ENCODE measurements at places on chromosomes 16 and 17. TPM values are rescaled to one million over a fixed set of nuclear protein-coding genes. Genes with fewer than 3 reads are reported as not detected.

Gene SLC6A2
- 0.65 TPM for total RNA-seq

Gene MYOCD
- 8.5 TPM for total RNA-seq

Gene ZNF205
- 3.4 TPM for total RNA-seq

Gene CDK5R1
- total RNA-seq = 0.33 TPM

Gene CIAPIN1
- total RNA-seq = 18.5 TPM

Gene CHD9NB
- total RNA-seq = not detected

Gene CORO1A
- total RNA-seq = 72.6 TPM

Gene GP1BA
- total RNA-seq = not detected

Gene TP53TG3F
- total RNA-seq = not detected

Gene CUEDC1
- total RNA-seq = 20.7 TPM

Gene TAT
- total RNA-seq = 1.5 TPM

Gene CHP2
- total RNA-seq = not detected

Gene AHSP
- total RNA-seq = 4.7 TPM

Gene ZFHX3
- total RNA-seq = 35.2 TPM

Gene WDR90
- 6.7 TPM for total RNA-seq

Gene IRX5
- 6.8 TPM for total RNA-seq

Gene FOXJ1
- total RNA-seq = not detected

Gene NPIPA2
- total RNA-seq = not detected

Gene HS3ST3A1
- total RNA-seq = 1.3 TPM

Gene ELMO3
- total RNA-seq = 0.51 TPM

Gene TMEM235
- not detected for total RNA-seq

Gene HS3ST4
- total RNA-seq = not detected

Gene PPM1E
- not detected for total RNA-seq
